ENCODE measurements at places on chromosomes 7 and 10.

- DNase-seq = no peak
Measured at GRCh38 chr10:1297566-1298301, 241.5 kb downstream of the WDR37 start.

- no peak for DNase-seq
Measured at GRCh38 chr7:36236073-36236472, 83.0 kb downstream of the EEPD1 start.

GRCh38 chr7:17434841-17435692 lies 136.6 kb downstream of the AHR start:
- DNase-seq = no peak

- DNase-seq = no peak
Measured at GRCh38 chr10:79044846-79045245, 23.9 kb upstream of the ZMIZ1 start.

GRCh38 chr7:7553386-7553785 lies 13.3 kb upstream of the MIOS start:
- no peak for DNase-seq

- no peak for DNase-seq
Measured at GRCh38 chr7:131000389-131000788, 266.4 kb upstream of the KLF14 start.

DNA sequence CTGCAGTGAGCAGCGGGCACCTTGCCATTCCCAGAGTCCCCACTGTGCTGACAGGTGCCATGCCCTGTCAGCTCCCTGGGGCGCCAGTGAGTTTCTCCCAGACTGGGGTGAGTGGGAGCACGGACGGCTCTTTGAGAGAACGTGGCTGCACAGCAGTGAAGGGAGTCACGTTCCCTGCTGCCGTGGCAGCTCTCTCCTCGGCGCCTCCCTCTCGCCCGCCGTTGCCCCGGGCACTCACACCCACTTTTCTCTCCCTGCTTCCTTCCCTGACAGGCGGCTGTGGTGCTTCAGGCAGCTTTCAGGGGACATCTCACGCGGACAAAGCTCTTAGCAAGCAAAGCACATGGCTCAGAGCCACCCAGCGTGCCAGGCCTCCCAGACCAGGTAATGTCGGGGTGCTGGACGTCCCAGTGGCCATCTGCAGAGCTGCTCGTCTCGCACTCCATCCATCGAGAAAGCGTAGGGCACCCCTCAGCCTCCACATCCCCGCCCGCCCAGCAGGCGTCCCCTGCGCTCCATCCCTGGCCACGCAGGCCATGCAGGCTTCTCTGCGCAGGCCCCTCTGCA lies 27.1 kb upstream of the TTYH3 start:
- DNase-seq = no peak

DNA sequence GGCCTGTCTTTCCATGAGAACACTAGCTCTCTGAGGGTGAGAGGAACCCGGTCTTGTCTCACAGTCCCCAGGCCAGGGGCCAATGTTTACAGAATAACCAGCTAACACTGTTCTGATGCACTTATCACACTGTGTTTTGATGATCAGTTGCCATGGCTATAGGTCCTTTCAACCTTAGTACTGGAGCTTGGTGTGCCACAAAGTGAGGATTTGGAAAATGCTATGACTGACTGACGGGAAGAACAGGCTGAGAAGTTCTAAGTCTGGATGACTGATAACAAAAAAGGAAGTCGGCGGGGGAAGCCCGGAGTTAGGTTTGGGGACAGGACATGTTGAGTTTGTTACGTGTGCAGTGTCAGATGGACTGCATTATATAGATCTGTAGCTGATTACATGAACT lies 141.8 kb downstream of the CTTNBP2 start:
- no peak for DNase-seq

DNA sequence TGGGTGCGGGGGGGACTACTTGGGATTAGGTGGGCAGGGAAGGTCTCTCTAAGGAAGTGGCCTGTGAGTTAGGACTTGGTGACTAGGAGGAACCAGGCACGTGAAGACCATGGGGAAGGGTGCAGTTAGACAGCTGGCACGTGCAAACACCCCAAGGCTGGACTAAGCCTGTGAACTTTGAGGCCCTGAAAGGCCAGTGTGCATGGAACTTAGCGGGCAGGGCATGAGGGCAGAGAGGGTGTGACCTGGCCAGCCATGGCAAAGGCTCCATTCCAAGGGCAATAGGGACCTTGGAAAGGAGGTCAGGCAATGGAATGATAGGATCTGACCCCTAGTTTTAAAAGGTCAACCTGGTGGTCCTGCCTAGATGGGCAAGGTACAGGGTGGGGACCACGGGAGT lies 158.4 kb upstream of the PCBD1 start:
- DNase-seq = no peak

- DNase-seq = no peak
Measured at GRCh38 chr10:95784279-95784913, 28.4 kb downstream of the ENTPD1 start.

All from brain pericyte (primary cell).